8988T (cell line): ENCODE measurements at places on chromosomes 2 and 18.

GRCh38 chr2:138649571-138649970 lies 130.6 kb downstream of the NXPH2 start:
- DNase-seq = no peak

DNA sequence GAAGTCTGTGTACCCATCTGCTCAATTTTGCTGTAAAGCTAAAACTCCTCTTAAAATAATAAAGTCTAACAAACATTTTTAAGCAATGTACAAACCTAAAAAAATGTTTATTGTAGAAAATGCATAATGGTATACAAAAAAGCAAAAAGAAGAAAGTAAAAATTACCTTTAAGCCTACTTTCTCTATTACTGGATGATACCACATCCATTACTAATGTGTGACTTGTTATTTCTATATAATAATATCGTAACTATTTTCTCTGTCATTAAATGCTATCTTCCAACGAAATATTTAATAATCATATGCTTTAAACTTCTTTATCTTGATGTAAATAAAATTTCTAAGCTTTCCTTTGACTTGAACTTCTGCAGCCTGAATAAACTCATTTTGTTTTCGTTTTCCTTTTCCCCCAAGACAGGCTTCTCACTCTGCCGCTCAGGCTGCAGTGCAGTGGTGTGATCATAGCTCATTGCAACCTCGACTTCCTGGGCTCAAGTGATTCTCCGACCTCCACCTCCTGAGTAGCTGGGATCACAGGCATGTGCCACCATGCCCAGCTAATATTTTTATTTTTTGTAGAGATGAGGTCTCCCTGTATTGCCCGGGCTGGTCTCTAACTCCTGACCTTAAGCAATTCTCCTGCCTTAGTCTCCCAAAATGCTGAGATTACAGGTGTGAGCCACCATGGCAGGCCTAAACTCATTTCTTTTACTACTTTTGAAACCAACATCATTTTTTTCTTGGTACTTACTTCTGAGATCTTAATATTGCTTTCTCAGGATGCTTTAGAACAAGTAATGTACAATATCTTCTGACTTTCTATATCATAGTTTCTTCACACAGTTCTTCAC lies 18.1 kb upstream of the DNAH7 start:
- DNase-seq = no peak

- no peak for DNase-seq
These were observed 81.3 kb upstream of the TMEM178A start for GRCh38 chr2:39584283-39584965.

- no peak for DNase-seq
These were observed 79.8 kb upstream of the FZD7 start for GRCh38 chr2:201953880-201954279.

DNA sequence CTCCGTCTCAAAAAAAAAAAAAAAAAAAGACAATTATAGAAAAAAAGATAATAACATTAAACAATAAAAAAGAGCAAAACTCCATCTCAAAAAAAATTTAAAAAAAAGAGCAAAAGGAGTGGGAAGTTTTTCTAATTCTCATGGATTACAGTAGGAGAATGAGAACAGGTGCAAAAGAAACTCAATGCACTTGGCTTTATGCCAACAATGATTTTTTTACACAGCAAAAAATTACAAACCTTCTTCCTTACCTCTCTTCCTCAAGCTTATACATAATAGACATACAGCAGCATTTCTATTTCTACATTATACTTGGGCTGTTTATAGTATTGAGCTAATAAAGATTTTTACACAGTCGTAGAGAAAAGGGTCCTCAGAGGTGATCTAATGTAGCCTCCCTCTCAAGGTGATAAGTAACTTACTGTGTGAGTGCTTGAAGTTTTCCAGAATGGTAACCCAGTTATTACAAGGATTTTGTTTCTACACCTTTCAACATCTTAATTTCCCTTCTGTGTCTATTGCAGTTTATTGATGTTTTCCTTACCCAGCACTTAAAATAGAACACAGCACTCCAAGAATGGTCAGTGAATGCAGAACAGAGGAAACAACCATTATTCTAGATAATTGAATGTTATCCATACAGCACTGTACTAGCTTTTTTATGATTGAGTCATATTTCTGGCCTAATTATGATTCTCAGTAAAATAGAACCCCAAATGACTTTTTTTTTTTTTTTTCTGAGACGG lies 34.9 kb upstream of the RNF138 start:
- DNase-seq = no peak

GRCh38 chr2:3105814-3106569 lies 271.6 kb downstream of the EIPR1 start:
- DNase-seq = no peak

GRCh38 chr2:69305712-69306392 lies 81.2 kb downstream of the GFPT1 start:
- no peak for DNase-seq
